ENCODE measurements at places on chromosomes 3 and 15. TPM values are rescaled to one million over a fixed set of nuclear protein-coding genes. Genes with fewer than 3 reads are reported as not detected.

FES gene
- total RNA-seq, result 3.1 TPM

MAP1A gene
- 48.2 TPM for total RNA-seq

KIF15 gene
- total RNA-seq, result 11.0 TPM

NANOGP8 gene
- not detected for total RNA-seq

CCNB2 gene
- total RNA-seq, result 9.7 TPM

BCHE gene
- total RNA-seq, result 14.1 TPM

NEIL1 gene
- total RNA-seq, result 63.9 TPM

C3orf49 gene
- not detected for total RNA-seq

ALG1L2 gene
- not detected for total RNA-seq

MEX3B gene
- 82.0 TPM for total RNA-seq

ECE2 gene
- total RNA-seq, result 6.9 TPM

PSTPIP1 gene
- total RNA-seq, result not detected

CD200 gene
- total RNA-seq, result 57.6 TPM

GP5 gene
- total RNA-seq, result not detected

ITGB5 gene
- total RNA-seq, result 19.7 TPM

ANP32A gene
- total RNA-seq, result 110 TPM

ALAS1 gene
- 36.3 TPM for total RNA-seq

AADACL2 gene
- total RNA-seq, result not detected

CCR3 gene
- total RNA-seq, result not detected

HHLA2 gene
- total RNA-seq, result not detected

C3orf85 gene
- not detected for total RNA-seq

ADIPOQ gene
- not detected for total RNA-seq

FBXW12 gene
- 2.8 TPM for total RNA-seq

TIGIT gene
- not detected for total RNA-seq

HRG gene
- total RNA-seq, result not detected

TRIM71 gene
- total RNA-seq, result 3.8 TPM

NPAP1 gene
- 0.94 TPM for total RNA-seq

CPNE9 gene
- 0.31 TPM for total RNA-seq

CYP1A1 gene
- total RNA-seq, result 0.31 TPM

FEM1B gene
- total RNA-seq, result 160 TPM

Data from parietal lobe (tissue), 2 donors.